ENCODE measurements at places on chromosomes 13 and 19. TPM values are rescaled to one million over a fixed set of nuclear protein-coding genes. Genes with fewer than 3 reads are reported as not detected.

NLRP4 gene
- polyA plus RNA-seq = not detected

FLT3 gene
- polyA plus RNA-seq = not detected

CILP2 gene
- polyA plus RNA-seq = 0.77 TPM

PGLYRP1 gene
- polyA plus RNA-seq = not detected

PRRG2 gene
- 0.13 TPM for polyA plus RNA-seq

SIGLEC12 gene
- polyA plus RNA-seq = not detected

All from BJ (cell line).